Psoas muscle (tissue), 8 donors: ENCODE measurements at places on chromosomes 5 and 9. TPM values are rescaled to one million over a fixed set of nuclear protein-coding genes. Genes with fewer than 3 reads are reported as not detected.

- H3K27me3 ChIP-seq, result peaks cover 19% of the 10 kb centered on the region
- no peaks in the 10 kb centered on the region for H3K4me1 ChIP-seq
- DNase-seq, result no peak
- no peaks in the 10 kb centered on the region for H3K36me3 ChIP-seq
- no peak overlapping the region for H3K27ac ChIP-seq
Observed at GRCh38 chr5:175550055-175550805, 71.9 kb downstream of the SFXN1 start.

DNA sequence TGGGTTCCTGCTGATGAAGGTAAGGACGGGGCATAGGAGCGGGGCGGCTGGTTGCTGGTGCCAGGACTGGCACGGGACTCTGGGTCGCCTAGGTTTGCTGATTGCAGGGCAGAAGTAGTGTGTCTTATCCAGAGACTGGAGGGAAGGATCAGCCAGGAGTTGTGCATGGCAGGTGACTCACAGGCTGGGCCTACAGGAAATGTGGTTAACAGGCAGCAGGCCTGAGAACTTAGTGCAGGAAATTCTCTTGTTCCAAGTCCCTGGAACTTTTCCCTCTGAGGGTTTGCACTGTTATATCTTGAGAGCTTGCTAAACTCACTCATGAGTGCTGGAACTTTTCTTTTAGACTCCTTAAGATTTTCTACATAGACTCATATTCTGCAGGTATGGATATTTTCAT lies 95.1 kb downstream of the ANXA2R start:
- no peak for DNase-seq
- no peak overlapping the region for H3K4me3 ChIP-seq
- H3K27me3 ChIP-seq, result peaks cover 21% of the 10 kb centered on the region
- no peaks in the 10 kb centered on the region for H3K36me3 ChIP-seq
- peaks cover 13% of the 10 kb centered on the region for H3K4me1 ChIP-seq

DNA sequence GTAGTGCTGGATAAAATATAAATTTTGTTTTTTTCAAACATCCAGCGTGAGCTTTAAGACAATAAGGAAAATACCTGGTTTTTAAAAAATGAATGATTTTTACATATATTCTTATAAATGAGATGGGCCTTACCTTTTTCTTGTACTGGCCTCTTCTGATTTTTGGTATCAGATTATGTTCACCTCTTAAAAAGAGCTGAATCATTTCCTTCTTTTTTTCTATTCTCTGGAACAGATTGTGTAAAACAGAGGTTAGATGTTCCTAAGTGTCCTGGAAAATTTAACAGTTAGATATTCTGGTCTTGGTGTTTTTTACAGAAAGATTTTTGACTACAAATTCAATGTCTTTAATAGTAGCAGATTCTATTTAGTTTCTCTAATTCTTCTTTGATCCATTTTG lies 74.6 kb downstream of the NDUFAF2 start:
- H3K4me3 ChIP-seq, result no peak overlapping the region
- H3K27me3 ChIP-seq, result no peaks in the 10 kb centered on the region
- no peak for DNase-seq
- H3K27ac ChIP-seq, result no peak overlapping the region
- no peaks in the 10 kb centered on the region for H3K36me3 ChIP-seq

DNA sequence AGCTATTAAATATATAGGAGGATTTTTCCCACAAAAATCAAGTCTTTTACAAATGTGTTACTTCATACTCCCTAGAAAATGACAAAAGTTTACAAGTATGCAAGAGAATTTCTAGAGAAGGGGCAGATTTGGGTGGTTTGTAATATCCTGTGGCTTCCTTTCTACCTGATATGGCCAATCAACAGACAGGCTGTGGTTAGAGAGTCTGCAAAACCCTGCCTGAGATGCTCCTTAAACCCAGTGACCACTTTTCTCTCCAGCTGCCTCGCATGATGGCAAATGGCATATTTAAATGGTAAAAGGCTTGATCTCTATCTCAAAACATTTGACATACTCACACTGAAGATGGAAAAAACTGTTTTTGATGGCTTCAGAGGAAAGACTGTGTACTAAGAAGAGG lies 550.1 kb upstream of the ZNF462 start:
- H3K4me3 ChIP-seq, result no peak overlapping the region
- no peaks in the 10 kb centered on the region for H3K4me1 ChIP-seq
- H3K36me3 ChIP-seq, result no peaks in the 10 kb centered on the region
- no peak for DNase-seq

DNA sequence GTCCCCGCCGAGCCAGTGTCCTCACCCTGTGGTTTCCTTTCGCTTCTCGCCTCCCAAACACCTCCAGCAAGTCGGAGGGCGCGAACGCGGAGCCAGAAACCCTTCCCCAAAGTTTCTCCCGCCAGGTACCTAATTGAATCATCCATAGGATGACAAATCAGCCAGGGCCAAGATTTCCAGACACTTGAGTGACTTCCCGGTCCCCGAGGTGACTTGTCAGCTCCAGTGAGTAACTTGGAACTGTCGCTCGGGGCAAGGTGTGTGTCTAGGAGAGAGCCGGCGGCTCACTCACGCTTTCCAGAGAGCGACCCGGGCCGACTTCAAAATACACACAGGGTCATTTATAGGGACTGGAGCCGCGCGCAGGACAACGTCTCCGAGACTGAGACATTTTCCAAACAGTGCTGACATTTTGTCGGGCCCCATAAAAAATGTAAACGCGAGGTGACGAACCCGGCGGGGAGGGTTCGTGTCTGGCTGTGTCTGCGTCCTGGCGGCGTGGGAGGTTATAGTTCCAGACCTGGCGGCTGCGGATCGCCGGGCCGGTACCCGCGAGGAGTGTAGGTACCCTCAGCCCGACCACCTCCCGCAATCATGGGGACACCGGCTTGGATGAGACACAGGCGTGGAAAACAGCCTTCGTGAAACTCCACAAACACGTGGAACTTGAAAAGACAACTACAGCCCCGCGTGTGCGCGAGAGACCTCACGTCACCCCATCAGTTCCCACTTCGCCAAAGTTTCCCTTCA lies 1.4 kb downstream of the GLIS3 start:
- H3K4me1 ChIP-seq, result no peaks in the 10 kb centered on the region
- H3K27me3 ChIP-seq, result peaks cover 21% of the 10 kb centered on the region
- no peaks in the 10 kb centered on the region for H3K36me3 ChIP-seq
- H3K4me3 ChIP-seq, result peak overlapping the region; percentile 88
- DNase-seq, result peak; percentile 67
- H3K27ac ChIP-seq, result peak overlapping the region; percentile 89

DNA sequence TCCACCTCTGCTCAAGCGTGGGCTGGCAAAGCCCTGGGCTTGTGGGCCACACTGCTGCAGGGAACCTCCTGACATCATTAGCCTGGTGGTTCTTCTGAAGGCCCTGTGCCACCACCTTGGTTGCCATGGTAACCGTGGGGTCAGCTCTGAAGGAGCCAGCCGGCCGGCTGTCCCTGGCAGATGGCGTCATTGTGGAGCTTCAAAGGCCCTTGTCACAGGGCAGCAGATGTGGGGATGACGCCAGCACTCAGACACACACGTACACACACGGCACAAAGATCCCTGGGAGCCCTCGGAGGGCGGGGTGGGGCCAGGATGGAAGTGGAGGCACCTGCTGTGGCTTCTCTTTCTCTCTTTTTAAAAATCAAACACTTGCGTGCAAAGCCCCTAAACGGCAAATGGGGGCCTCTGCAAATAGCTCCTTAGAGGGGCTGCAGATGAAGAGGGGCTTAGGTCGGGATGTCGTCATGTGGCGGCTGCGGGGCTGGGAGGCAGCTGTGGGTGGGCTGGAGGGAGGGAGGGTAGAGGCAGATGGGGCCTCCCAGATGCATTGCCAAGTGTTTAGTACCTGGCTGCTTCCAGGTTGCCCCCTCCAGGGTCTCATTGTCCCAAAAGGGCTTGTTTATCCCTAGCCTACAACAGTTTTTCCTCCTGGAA lies 19.5 kb upstream of the RPL26L1 start:
- peaks cover 88% of the 10 kb centered on the region for H3K36me3 ChIP-seq
- H3K27ac ChIP-seq, result no peak overlapping the region
- H3K4me3 ChIP-seq, result no peak overlapping the region
- no peak for DNase-seq

DNA sequence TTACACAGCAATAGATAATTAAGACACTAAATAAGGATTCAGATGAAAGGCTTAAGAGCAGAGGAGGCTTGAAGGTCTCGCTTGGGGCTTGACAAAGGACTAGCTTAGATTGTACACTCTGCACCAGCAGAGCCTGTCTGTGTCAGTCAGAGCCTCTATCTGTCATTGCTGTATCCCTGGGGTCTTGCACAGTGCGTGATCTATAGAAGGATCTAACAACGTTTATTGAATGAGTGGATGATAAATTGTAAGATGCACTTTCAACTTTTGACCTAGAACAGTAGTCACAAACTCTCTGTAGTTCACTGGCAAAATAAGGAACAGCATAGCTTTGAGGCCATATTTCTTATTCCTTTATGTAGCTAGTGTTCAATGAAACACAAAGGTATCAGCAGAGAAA lies 173.5 kb downstream of the ENTREP1 start:
- H3K27me3 ChIP-seq, result no peaks in the 10 kb centered on the region
- no peak overlapping the region for H3K4me3 ChIP-seq
- DNase-seq, result no peak
- no peaks in the 10 kb centered on the region for H3K36me3 ChIP-seq
- peaks cover 9% of the 10 kb centered on the region for H3K4me1 ChIP-seq

DNA sequence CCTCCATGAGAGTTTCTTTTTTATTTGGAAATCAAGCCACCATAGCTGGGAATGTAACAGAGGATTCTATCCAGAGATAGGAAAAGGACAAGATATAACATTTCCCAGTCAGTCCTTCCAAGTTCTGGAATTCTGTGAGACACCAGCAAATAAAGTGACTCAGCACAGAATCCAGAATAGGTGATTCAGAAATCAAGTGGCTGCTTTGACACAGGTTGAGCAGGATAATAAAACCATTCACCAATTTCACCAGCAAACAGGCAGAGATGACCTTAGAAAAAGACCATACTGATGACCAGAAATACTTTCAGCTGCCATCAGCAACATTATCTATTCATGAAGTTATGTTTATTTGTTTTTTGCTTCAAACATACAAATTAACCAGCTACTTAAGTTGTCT lies 491.5 kb upstream of the TUSC1 start:
- H3K27me3 ChIP-seq, result no peaks in the 10 kb centered on the region
- no peak overlapping the region for H3K27ac ChIP-seq
- no peak for DNase-seq
- H3K4me3 ChIP-seq, result no peak overlapping the region
- H3K36me3 ChIP-seq, result no peaks in the 10 kb centered on the region

GRCh38 chr9:109966643-109967368 lies 186.8 kb downstream of the PALM2AKAP2 start:
- H3K36me3 ChIP-seq, result no peaks in the 10 kb centered on the region
- H3K27ac ChIP-seq, result no peak overlapping the region
- no peaks in the 10 kb centered on the region for H3K4me1 ChIP-seq
- no peak overlapping the region for H3K4me3 ChIP-seq
- no peaks in the 10 kb centered on the region for H3K27me3 ChIP-seq
- no peak for DNase-seq

- no peaks in the 10 kb centered on the region for H3K4me1 ChIP-seq
- DNase-seq, result no peak
- no peak overlapping the region for H3K27ac ChIP-seq
- no peak overlapping the region for H3K4me3 ChIP-seq
- H3K27me3 ChIP-seq, result no peaks in the 10 kb centered on the region
Observed at GRCh38 chr5:160657622-160658458, 194.2 kb downstream of the ATP10B start.

DNA sequence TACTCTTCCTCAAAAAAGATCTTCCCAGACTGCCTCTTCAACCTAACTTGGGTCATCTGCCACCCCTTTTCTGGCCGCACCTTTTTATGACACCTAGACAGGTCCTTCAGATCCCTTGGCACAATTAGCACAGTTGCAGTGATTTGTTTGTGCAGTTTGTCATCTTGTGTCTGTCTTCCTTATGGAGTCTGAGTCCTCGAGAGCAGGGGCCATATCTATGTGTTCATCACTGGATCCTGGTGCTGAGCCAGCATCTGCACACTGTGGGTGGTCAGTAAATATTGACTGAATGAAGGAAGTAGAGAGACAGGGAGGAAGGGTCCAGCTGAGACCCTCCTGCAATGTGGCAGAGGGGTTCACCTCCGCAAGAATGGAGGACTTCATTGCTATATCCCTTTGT lies 14.4 kb downstream of the ERGIC1 start:
- H3K4me3 ChIP-seq, result no peak overlapping the region
- DNase-seq, result no peak
- no peak overlapping the region for H3K27ac ChIP-seq

DNA sequence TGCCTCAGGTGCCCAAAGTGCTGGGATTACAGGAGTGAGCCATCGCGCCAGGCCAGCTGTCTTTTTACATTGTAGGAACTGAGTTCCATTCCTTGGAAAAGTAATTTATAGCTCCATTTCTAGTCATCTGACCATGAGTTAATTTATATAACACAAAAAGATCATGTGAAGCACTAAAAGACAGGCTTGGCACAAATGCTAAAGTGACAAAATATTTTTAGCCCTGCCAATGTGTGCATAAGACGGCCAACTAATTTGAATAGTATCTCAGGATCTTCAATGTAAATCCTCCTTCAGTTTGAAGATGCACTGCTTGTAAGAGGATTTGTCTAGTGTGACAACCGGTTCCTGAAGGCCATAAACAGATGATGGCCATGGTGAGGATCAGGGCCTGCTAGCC lies 49.1 kb downstream of the MTMR12 start:
- H3K4me1 ChIP-seq, result peaks cover 9% of the 10 kb centered on the region
- peaks cover 5% of the 10 kb centered on the region for H3K36me3 ChIP-seq
- DNase-seq, result no peak

- H3K27me3 ChIP-seq, result no peaks in the 10 kb centered on the region
- no peak for DNase-seq
- peaks cover 13% of the 10 kb centered on the region for H3K4me1 ChIP-seq
- no peak overlapping the region for H3K27ac ChIP-seq
Observed at GRCh38 chr5:113170707-113171106, 194.1 kb downstream of the DCP2 start.

DNA sequence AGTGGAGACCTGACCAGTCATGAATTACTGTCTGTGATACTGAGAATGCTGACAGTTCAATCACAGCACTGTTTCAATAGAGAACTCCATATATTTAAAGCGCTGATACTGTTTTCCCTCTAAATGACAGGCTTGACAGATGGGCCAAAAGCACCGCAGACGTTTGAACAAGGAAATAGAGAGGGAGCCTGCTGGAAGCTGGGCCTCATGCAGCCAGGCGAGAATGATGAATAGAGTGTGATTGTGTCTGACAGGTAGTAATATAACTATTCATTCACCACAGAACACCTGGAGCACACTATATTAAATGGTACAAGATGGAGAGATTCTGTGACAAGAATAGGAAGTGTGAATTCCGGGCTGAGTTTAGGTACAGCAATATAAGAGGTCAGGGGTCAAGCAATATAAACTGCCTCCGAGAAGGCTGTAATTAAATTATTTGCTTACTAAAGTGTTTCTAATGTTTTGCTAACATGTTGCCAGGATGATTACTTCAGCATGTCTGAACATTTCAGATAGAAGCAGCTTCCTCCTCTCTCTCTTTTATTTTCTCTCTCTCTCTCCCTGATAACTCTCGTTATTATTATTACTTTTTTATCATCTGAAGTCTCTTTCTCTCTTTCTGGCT lies 297.7 kb downstream of the CSNK1G3 start:
- no peaks in the 10 kb centered on the region for H3K27me3 ChIP-seq
- peak overlapping the region; percentile 53 for H3K27ac ChIP-seq
- no peaks in the 10 kb centered on the region for H3K36me3 ChIP-seq
- peaks cover 62% of the 10 kb centered on the region for H3K4me1 ChIP-seq
- no peak overlapping the region for H3K4me3 ChIP-seq

GRCh38 chr5:56126487-56127179 lies 106.5 kb downstream of the ANKRD55 start:
- H3K27me3 ChIP-seq, result no peaks in the 10 kb centered on the region
- no peaks in the 10 kb centered on the region for H3K4me1 ChIP-seq
- H3K4me3 ChIP-seq, result no peak overlapping the region

SLC6A18 gene
- polyA plus RNA-seq, result not detected

PCDHGA6 gene
- 0.03 TPM for polyA plus RNA-seq

ADRA1B gene
- polyA plus RNA-seq, result 0.13 TPM

SLC1A3 gene
- 10.3 TPM for polyA plus RNA-seq

SHISAL2B gene
- polyA plus RNA-seq, result not detected

PPP3R2 gene
- not detected for polyA plus RNA-seq

SELENOP gene
- 152 TPM for polyA plus RNA-seq

RNF183 gene
- polyA plus RNA-seq, result 0.05 TPM
